ENCODE measurements at places on chromosomes 7 and 10.

DNA sequence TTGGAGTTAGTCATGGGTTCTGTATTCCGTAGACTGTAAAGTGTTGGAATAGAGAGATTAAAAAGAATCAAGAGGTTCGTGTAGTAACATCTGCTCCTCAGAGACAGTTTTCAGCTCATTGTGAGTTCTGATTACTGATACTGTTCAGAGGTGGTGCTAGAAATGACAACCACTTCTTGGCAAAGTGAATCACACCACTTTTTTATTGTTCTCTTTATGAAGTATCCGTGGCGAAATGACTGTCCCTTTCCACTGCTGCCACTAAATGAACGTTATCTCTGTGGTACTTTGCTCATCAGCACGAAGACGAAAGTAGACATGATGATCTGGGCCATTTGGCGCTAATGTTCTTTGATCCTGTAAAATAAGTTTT is 860 bp downstream of the RPP30 start:
- DNase-seq = no peak

- no peak for DNase-seq
Observed at GRCh38 chr7:124765401-124766352, at the start of gene GPR37. GPR37 (minus strand) TSS chr7:124765792; CDS start chr7:124764976, 816 bp downstream.

DNA sequence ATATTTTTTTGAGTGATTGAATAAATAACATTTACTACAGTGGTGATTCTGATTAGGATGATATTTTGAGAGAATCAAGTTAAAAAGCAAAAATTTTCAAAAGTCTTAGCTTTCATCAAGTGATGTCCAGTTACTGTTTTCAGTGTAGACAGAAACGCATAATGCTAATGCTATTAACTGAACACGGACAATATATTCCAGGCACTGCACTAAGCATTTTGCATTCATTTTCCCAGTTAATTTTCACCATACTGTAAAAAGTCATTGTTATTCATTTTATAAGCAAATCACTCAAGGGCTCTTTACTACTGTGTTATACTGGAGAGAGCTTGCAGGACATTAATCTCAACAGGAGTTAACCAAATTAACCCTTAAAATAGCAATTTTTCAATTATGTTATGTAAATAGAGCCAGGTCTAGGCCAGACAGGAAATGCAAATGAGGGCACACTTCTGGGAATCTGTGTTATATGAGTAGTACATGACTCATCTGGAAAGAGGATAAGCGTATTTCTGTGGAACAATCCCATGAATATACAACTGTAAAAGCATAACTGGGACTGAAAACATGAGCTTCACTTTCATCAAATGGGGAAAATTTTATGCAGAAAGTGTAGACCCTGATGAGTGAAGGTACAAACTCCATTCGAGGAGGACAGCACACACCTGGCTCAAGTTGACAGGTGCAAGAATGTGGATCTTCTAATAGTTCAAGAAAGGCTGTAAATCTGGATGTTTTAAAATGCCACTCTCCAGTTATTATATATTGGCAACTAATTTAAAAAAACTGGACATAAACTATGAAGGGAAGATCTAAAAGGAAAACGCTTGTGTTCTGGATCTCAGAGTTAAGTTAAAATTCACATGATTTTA is 75.4 kb downstream of the ANK3 start:
- no peak for DNase-seq

DNA sequence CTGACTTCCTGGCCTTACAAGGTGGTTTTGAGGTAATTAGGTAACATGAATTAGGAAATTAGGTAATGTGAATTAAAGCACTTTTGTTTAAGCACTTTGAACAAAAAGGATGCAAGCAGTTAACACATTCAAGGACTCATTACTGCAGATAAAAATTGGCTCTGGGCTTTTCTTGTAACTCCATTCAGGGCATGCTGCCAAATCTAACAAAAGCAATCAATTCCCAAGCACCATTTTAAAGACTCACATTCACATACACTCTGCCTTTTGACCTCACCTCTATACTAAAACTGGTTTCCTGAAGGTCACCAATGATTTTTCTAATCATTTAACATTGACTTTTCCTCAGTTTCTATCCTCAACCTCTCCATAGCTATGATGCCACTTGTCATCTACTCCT is 251.2 kb upstream of the RHOBTB1 start:
- DNase-seq = no peak

GRCh38 chr10:3882855-3883254 is 97.8 kb upstream of the KLF6 start:
- DNase-seq = no peak

- no peak for DNase-seq
Observed at GRCh38 chr7:139681812-139682135, 96.0 kb downstream of the HIPK2 start.

- no peak for DNase-seq
Observed at GRCh38 chr10:98431016-98431415, 15.7 kb downstream of the HPS1 start.

DNA sequence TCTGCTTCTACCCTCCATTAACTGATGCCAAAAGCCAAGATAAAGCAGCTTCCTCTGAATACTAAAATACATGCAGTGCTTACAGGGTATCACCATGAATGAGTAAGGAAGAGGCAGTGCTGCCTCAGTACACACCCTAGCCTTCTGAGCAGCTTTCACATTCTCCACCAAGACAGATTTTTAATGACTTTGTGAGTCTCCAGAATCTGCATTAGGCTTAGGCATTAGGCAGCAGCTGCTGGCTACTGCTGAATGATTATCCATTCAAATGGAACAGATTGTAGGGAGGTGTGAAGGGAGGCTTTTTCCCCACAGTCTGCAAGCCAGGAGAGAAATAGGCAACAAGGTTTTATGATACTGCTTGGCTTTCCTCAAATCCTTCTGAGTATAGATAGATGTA is 1226.7 kb upstream of the LRRN3 start:
- DNase-seq = no peak

DNA sequence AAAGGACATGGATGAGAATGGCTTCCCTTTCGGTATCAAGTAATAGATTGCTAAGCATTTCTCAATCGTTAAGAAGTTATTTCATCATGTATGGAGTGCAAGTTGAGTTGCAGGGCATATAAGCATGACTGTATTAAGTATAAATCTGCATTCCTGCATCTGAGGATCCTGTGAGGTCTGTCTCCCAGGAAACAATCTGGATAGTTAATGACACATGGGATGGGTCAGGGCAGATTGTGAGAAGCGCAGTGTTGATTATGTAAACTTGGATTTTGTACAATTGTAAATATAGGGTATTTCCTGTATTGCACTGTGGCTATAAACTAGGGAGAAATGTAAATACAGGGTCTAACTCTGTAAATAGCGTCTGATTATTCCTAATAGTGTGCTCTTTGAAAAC is 102.6 kb downstream of the PLXDC2 start:
- DNase-seq = no peak

GRCh38 chr10:88073682-88074081 is 210.3 kb downstream of the PTEN start:
- DNase-seq = no peak

DNA sequence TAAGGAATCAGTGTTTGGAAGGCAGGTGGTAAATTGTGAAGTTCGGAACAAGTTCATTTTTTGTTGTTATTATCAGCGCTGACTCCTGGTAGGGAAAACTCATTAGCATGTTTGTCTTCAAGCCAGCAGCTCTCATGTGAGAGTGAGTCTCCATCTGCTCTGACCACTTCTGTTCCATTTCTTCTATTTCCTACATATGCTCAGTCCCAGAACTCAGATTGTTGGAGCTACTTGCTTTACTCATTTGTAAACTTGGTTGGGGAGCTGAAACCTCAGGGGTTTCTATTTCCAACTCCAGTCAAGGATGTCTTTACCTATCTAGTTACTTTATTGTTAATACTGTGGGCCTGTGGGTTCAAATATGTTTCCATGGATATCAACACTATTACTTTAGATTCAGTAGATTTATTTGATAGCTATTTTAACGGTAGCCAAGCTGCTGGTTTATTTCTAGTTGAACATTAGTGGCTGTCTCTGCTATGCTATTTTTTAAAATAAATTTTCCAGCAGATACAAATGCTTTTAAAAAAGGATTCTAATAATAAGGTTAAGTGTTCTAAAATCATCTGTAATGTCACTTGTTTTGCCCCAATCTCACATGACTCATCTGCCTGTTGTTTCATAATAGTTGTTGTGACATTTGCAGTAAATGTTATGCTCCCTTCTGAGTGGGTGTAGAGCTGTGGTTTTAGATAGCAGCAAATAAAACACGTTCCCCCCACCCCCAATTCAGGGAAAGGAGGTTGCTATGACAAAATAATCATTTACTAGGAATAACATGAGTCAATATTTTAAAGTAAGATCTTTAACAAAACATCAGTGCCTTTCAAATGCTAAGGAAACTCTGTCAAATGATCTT is 143.3 kb downstream of the HDAC9 start:
- no peak for DNase-seq

DNA sequence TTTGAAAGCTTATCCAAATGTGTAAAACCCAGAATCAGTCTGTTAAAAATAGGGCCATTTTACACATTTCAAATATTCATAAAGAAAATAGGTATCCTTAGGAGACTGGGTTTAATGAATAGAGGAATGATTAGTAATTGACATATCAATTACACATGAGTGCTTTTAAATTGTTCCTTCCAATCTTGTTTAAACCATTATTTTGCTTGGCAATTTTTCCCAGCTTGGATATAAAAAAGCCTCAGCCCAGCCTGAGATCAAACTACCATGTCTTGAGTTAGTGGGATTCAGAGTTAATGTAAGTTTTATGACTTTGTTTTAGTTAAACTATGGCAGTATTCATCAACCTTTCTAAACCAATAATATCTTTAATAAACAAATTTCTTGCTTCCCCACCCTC is 28.3 kb downstream of the PARP12 start:
- no peak for DNase-seq

DNA sequence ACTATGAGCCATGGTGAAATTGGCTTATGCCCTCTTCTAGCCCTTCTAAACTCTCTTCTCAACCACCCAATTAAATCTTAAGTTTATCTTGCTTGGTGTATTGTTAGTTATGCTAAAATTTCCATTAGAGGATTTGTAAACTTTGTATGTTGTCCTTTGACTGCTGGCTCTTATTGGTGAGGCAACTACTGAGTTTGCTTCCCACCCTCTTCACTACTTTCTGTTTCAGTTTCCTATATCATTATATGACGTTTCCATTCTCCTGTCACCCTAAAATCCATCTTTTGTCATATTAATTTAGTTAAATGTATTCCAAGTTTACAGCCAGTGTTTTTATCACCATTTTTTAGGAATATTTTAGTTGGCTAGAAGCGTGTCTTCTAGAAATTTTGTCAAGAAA is 80.9 kb upstream of the VWC2 start:
- no peak for DNase-seq

GRCh38 chr10:1117651-1118050 is 61.5 kb downstream of the WDR37 start:
- DNase-seq = no peak

DNA sequence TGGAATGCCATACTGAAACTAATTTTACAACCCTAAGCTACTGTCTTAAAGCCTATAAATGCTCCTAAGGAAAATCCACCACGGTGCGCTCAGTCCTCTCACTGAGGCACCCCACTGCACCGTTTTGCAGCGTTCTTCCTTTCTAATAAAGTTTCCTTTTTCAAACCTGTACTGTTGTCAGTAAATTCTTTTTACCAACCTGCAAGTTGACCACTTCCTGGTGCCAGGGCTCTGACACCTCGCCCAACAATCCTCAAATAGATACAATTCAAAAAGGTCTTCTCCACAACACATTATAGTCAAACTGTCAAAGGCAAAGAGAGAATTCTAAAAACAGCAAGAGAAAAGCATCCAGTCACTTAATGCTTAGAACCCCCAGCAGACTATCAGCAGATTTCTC is 42.8 kb downstream of the HERPUD2 start:
- no peak for DNase-seq

GRCh38 chr7:140609646-140610045 is 31.0 kb downstream of the DENND2A start:
- DNase-seq = no peak

GRCh38 chr10:78780551-78780961 is 288.2 kb upstream of the ZMIZ1 start:
- DNase-seq = no peak

DNA sequence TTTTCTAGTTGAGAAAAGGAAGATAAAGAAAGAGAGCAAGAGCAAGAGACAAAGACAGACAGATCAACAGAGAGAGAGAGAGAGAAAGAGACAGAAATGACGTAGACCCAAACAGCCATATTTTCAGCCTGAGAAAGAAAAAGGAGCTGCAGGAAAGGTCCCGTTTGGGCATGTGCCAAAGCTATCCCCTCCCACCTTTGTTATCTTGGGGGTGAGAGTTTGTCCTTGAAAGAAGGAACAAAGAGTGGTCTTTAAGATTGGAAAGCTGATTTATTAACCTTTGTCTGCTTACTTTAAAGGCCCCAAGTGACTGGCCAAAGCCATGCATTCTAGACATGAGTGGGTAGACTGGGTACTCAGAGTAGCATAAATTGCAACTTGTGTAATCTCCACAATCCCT is 98.2 kb downstream of the AOAH start:
- DNase-seq = no peak

DNA sequence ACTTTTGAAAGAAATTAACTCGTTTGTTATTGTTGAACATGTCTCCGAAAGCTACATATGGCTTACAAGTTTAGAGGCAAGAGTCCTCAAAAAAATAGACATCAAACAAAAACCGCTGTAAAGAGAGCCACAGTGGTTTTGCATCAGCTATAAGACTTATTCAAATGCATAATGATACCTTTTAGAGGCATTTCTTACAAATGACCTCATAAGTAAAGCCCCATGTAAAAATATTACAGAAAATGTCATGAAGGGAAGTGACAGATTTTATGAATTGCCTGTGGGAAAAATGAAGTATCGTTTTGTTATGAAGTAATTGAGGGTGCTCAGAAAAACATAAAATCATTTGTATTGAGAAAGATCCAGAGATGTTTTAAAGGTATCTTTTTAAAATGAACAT is 598.0 kb downstream of the NXPH1 start:
- DNase-seq = no peak

- no peak for DNase-seq
Observed at GRCh38 chr10:109207361-109207760, 716.0 kb downstream of the XPNPEP1 start.

- DNase-seq = no peak
Observed at GRCh38 chr10:1488970-1489548, 248.3 kb downstream of the ADARB2 start.

DNA sequence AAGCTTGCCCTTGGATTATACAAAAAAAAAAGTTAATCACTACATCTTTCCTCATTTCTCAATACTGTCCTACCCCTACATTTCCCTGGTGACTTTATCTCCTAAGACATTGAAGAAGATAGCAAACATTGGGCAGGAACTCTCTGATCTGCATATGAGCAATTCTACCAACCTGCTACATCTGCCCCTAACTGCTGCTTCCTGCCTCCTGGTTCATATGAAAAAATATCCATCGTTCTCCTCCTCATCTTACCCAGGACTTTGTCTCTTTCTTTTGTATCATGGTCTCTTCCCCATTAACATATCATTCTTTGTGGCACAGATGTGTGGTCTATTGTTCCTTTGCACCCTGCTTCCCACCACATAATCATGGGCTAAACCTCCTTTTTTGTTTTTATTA is 139.7 kb upstream of the PCGF5 start:
- no peak for DNase-seq

DNA sequence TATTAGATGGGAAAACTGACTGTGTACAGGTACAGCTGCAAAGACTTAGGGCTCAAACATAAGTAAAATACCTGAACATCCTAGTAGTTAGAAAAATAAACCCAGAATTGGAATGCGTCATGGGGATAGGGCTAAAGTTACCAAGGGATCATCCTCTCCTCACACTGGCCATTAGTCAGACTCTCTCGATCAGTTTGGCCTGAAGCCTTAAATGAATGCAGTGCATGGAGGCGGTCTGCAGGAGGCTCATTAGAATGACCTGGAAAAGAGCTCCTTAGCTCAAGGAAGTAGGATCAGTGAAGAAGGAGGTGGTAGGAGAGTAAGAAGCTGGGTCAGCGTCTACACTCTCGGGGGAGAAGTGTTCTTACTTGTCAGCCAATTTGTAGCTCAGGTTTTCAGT is 35.3 kb downstream of the DENND2A start:
- no peak for DNase-seq
